ENCODE measurements at places on chromosomes 4 and X. TPM values are rescaled to one million over a fixed set of nuclear protein-coding genes. Genes with fewer than 3 reads are reported as not detected.

FNIP2 gene
- 69.3 TPM for total RNA-seq

ZDHHC15 gene
- 2.9 TPM for total RNA-seq

GNRHR gene
- total RNA-seq, result 4.6 TPM

MAGED4 gene
- total RNA-seq, result 33.9 TPM

CSN1S1 gene
- not detected for total RNA-seq

CENPVL2 gene
- not detected for total RNA-seq

USP17L26 gene
- total RNA-seq, result not detected

ZNF330 gene
- 46.2 TPM for total RNA-seq

PDGFC gene
- total RNA-seq, result 38.0 TPM

DRD5 gene
- 0.96 TPM for total RNA-seq

UBE2K gene
- 22.9 TPM for total RNA-seq

MYOZ2 gene
- 3.6 TPM for total RNA-seq

All from umbilical cord (tissue), 2 donors.